ENCODE measurements at places on chromosomes 6 and 20.
A peak's percentile ranks its signal among the peaks of the same experiment; 100 is the strongest.

- no peaks in the 10 kb centered on the region for H3K27me3 ChIP-seq
- DNase-seq, result no peak
- H3K36me3 ChIP-seq, result no peaks in the 10 kb centered on the region
- H3K4me3 ChIP-seq, result no peak overlapping the region
- no peak overlapping the region for H3K27ac ChIP-seq
Observed at GRCh38 chr20:23255106-23255505, 95.5 kb upstream of the NXT1 start.

- no peaks in the 10 kb centered on the region for H3K36me3 ChIP-seq
- H3K27ac ChIP-seq, result no peak overlapping the region
- no peaks in the 10 kb centered on the region for H3K4me1 ChIP-seq
- H3K27me3 ChIP-seq, result no peaks in the 10 kb centered on the region
Observed at GRCh38 chr6:156617376-156617775, 159.8 kb upstream of the ARID1B start.

- DNase-seq, result no peak
- no peak overlapping the region for H3K27ac ChIP-seq
- H3K4me3 ChIP-seq, result no peak overlapping the region
- no peaks in the 10 kb centered on the region for H3K4me1 ChIP-seq
Observed at GRCh38 chr6:2478200-2478599, 232.8 kb upstream of the GMDS start.

DNA sequence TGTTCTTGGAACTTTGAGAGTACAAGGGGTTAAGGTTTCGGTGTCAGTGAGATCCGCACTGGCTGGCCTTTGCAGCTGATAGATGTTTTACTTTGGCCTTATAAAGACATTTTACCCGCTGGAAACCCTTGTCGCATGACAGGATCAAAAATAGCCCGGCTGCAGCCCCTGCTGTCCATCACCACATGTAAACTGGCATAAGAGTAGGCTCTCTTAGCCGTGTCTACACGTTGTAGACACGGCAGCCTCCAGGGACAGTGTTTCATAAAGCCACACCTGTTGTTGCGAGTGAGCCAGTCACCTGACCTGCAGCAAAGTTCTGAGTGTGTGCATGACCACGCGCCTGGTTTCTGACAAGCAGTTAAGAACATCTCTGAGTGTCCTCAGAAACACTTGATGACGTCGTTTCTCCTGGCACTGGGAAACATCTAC is 8.5 kb downstream of the RBM24 start:
- no peaks in the 10 kb centered on the region for H3K27me3 ChIP-seq
- no peaks in the 10 kb centered on the region for H3K36me3 ChIP-seq
- no peak overlapping the region for H3K27ac ChIP-seq
- no peak for DNase-seq
- H3K4me1 ChIP-seq, result no peaks in the 10 kb centered on the region

DNA sequence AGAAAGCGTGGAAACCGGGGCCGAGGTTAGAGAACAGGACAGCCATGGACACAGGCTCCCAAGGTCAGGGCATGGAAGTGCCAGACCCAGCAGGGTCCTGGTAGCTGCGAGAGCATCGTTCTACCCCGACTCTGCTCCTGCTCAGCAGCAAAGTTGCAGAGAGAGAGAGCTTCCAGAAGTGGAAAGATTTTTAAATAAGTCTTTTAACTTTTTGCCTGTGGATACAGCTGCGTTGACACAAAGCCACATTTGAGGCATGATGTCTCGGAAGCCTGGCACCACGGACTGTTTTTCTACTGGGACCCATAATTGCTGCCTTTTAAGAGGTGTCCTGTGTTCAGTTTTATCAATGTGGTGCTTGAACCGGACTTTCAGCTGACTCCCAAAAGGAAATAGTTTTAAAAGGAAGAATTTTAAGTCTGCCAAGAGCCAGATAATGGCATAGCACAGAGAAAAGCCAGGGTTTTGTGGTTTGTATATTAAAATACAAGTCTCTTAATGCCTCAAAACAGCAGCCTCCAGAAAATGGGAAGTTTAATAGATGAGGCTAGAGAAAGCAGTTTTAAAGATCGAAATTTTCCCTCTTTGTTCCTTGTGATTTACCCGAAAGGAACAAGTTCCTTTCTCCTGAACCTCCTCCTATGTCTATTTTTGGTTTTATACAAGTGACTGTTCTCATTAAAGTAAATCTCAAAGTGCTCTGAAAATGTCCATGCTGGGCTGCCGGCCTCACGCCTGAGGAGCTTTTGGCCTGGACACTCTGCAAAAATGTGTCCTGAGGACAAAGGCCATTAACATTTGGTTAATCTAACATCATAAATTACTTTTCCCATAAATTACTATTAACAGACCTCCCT is 91.5 kb downstream of the RIN2 start:
- H3K36me3 ChIP-seq, result no peaks in the 10 kb centered on the region
- DNase-seq, result no peak
- H3K4me3 ChIP-seq, result no peak overlapping the region
- H3K27me3 ChIP-seq, result no peaks in the 10 kb centered on the region
- no peaks in the 10 kb centered on the region for H3K4me1 ChIP-seq

DNA sequence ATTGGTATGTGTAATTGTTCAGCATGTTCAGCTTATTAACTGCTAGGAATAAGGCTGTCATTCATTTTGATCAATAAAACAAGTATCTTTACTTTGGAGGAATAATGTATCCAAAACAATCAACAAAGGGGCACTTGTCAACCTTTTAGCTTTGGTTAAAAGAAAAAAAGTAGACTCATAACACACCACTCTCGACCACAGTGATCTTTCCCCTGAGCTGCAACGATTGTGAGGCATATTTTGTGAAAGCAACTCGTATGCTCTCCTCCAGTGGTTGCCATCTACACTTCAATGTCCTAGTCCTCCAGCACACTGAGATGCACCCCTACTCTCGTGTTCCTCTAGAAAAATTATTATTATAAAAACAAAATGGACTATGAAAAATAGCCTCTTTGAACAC is 60.1 kb upstream of the PDE7B start:
- H3K27ac ChIP-seq, result no peak overlapping the region
- no peaks in the 10 kb centered on the region for H3K36me3 ChIP-seq
- no peak for DNase-seq
- no peak overlapping the region for H3K4me3 ChIP-seq
- H3K27me3 ChIP-seq, result no peaks in the 10 kb centered on the region

DNA sequence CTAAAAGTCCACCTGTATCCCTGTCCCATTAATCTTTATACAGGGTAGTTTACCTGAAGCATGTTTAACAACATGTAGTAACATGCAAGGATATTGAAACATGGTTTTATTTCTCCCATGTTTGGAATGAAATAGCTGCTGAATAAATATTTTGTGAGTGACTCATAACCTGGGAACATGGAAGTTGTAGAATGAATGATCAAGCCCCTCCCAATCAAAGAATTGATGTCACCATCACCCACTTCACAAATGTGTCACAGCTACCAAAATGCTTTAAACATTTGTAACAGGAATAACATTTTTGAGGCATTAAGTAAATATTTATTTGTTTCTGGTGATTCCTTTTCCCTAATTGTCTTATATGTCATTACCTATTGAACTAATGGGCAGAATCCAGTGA is 58.9 kb upstream of the TNFAIP3 start:
- no peaks in the 10 kb centered on the region for H3K36me3 ChIP-seq
- no peak for DNase-seq
- no peaks in the 10 kb centered on the region for H3K27me3 ChIP-seq
- H3K4me3 ChIP-seq, result no peak overlapping the region

GRCh38 chr6:81734500-81735150 is 17.9 kb downstream of the TENT5A start:
- DNase-seq, result no peak
- H3K27me3 ChIP-seq, result no peaks in the 10 kb centered on the region
- no peak overlapping the region for H3K4me3 ChIP-seq

- no peaks in the 10 kb centered on the region for H3K27me3 ChIP-seq
- DNase-seq, result no peak
- no peaks in the 10 kb centered on the region for H3K4me1 ChIP-seq
- H3K27ac ChIP-seq, result no peak overlapping the region
- H3K4me3 ChIP-seq, result no peak overlapping the region
Observed at GRCh38 chr20:22522701-22523100, 61.7 kb downstream of the FOXA2 start.

GRCh38 chr6:89509777-89510281 is 76.9 kb downstream of the ANKRD6 start:
- H3K4me1 ChIP-seq, result no peaks in the 10 kb centered on the region
- no peak overlapping the region for H3K27ac ChIP-seq
- no peaks in the 10 kb centered on the region for H3K36me3 ChIP-seq
- no peak overlapping the region for H3K4me3 ChIP-seq
- no peak for DNase-seq
- no peaks in the 10 kb centered on the region for H3K27me3 ChIP-seq

GRCh38 chr6:3280091-3280490 is 21.3 kb downstream of the PSMG4 start:
- H3K36me3 ChIP-seq, result peaks cover 3% of the 10 kb centered on the region
- H3K27me3 ChIP-seq, result no peaks in the 10 kb centered on the region
- H3K27ac ChIP-seq, result no peak overlapping the region
- H3K4me3 ChIP-seq, result no peak overlapping the region

DNA sequence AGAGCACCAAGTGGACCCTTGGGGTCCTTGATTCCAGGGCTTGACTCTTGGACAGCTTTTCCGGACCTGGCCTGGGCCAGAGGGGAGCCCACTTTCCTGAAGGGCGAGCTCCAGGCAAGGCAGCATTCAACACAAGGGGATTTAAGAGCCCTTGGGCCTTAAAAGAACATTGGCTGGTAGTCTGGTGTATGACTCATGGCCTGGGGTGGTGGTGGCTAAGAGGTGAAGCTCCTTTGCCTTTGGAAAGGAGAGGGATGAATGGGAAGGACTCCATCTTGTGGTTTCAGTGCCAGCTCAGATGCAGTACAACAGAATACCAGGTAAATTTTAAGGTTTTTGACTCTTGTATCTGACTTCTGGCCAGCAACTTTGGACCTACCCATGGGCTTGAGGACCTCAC is 760.7 kb downstream of the GRIK2 start:
- H3K27me3 ChIP-seq, result no peaks in the 10 kb centered on the region
- H3K4me3 ChIP-seq, result no peak overlapping the region
- H3K4me1 ChIP-seq, result no peaks in the 10 kb centered on the region
- no peak overlapping the region for H3K27ac ChIP-seq

DNA sequence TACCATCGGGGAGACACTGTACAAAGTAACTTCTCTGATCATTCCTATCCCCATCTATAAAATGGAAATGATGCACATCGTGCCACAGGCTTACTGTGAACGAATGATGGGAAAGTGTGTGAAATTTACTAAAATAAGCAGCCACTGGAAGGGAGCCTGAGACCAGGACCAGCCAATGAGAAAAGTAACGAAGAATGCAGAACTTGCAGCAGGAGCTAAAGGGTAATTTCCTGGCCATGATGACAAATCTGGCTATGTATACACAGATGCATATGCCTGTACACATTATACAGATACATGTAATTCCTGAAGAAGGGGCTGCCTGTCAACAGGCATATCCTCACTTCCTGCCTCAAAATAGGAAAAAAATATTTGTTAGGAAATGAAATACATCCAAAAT is 47.4 kb downstream of the GMDS start:
- no peak for DNase-seq
- H3K27ac ChIP-seq, result no peak overlapping the region
- H3K4me1 ChIP-seq, result no peaks in the 10 kb centered on the region
- no peaks in the 10 kb centered on the region for H3K27me3 ChIP-seq
- H3K36me3 ChIP-seq, result no peaks in the 10 kb centered on the region
- H3K4me3 ChIP-seq, result no peak overlapping the region

DNA sequence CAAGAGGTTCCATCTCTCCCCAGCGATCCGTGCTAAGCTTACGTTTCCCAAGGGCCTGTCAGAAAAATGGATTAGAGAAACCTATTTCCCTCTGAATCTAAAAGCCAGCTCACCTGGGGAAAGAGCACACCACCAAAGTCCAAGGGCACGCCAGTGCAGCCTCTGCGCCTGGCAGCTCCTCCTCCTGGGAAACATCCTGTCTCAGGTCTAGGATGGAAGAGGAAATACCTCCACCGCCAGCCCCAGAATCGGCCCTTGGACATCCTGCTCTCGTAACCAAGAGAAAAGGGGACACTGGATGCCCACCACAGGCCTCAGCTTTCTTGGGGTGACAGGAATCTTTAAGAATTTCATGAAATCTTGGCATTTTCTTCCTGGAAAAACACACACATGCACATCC is 18.7 kb downstream of the RAMACL start:
- no peaks in the 10 kb centered on the region for H3K36me3 ChIP-seq
- H3K4me1 ChIP-seq, result peaks cover 9% of the 10 kb centered on the region
- no peak overlapping the region for H3K27ac ChIP-seq
- no peaks in the 10 kb centered on the region for H3K27me3 ChIP-seq
- no peak overlapping the region for H3K4me3 ChIP-seq
- DNase-seq, result no peak

DNA sequence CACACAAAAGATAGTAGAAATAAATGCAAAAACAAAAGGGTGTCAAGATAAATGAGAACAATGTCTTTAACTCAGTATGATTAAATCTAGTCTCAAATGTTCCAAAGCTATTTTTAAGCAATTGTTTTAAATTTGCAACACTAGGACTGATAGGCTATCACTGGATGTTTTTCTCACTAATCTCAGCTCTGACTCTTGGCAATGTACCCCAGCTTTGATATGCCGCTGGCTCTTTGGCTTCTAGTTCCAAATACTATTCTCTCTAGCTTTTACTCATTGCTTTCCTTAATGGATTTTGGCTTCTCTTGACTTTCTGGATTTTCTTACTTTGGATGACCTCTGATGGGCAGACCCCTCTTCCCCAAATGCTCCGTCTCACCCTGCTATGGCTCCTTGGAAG is 116.0 kb upstream of the SLC35B3 start:
- H3K36me3 ChIP-seq, result no peaks in the 10 kb centered on the region
- no peak for DNase-seq
- no peak overlapping the region for H3K27ac ChIP-seq
- no peaks in the 10 kb centered on the region for H3K4me1 ChIP-seq

GRCh38 chr6:47298475-47298874 is 11.2 kb downstream of the TNFRSF21 start:
- peaks cover 8% of the 10 kb centered on the region for H3K4me1 ChIP-seq
- H3K27ac ChIP-seq, result no peak overlapping the region
- DNase-seq, result no peak

DNA sequence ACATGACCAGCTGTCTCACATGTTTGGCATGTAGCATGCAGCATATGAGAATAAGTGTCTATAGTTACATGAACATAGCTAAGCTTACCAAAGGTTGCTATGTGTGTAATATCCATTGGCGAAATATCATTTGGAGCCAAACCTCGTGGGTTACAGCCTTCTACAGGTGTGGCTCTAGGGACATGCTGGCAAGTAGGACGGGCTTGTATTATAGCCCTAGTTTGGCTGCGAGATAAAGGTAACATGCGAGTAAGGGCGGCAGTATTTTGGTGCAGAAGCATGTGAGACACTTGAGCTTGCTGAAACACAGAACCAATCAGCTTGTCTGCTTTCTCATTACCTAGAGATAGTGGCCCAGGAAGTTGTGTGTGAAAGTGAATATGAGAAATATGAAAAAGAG is 6.5 kb upstream of the ABHD12 start:
- H3K4me3 ChIP-seq, result no peak overlapping the region
- no peak for DNase-seq
- H3K27me3 ChIP-seq, result no peaks in the 10 kb centered on the region

- H3K27ac ChIP-seq, result no peak overlapping the region
- no peaks in the 10 kb centered on the region for H3K4me1 ChIP-seq
- H3K4me3 ChIP-seq, result no peak overlapping the region
- no peak for DNase-seq
Observed at GRCh38 chr6:154410619-154411072, 54.0 kb upstream of the IPCEF1 start.

GRCh38 chr20:47315339-47316056 is 41.0 kb downstream of the ZMYND8 start:
- H3K4me3 ChIP-seq, result no peak overlapping the region
- DNase-seq, result no peak
- peaks cover 2% of the 10 kb centered on the region for H3K36me3 ChIP-seq
- peak overlapping the region; percentile 80 for H3K27ac ChIP-seq
- H3K4me1 ChIP-seq, result peaks cover 51% of the 10 kb centered on the region
- H3K27me3 ChIP-seq, result no peaks in the 10 kb centered on the region

All from H1 (cell line).